ENCODE measurements at places on chromosomes 4 and X.

- no peak for DNase-seq
Measured at GRCh38 chr4:158410272-158410671, 111.4 kb upstream of the RXFP1 start.

DNA sequence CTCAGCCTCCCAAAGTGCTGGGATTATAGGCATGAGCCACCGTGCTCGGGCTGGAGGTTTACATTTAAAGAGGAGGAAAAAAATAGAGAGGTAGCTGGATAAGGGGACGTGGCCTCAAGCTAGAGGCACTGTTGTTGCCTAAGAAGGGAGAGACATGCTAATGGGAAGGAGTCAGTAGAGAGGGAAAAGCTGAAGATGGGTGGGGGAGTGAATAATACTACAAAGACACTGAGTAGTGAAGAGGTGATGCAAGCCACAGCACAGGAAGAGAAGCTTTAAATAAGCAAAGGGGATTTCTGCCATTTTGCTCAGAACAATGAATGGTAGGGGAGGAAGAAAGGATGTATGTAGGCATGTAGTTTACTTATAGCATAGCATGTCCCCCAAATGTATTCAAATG is 11.5 kb upstream of the AP1S2 start:
- DNase-seq = no peak

DNA sequence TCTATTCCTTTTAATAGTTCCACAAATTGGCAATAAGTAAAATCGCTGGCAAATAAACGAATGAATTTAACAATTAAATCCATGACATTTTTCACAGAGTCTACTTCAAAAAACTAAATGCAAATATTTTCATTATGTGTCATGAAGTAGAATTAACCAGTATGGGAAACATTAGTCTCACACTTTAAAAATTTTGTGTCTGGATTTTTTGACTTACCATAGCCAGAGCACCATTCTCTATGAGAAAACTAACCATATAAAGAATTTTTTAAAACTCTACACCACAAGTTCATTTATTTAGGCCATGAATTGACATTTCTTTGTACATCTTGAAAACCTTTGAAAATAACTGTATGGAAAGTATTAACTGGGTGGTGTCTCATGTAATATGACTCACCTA is 41.2 kb downstream of the PRDM5 start:
- DNase-seq = no peak

GRCh38 chr4:20194123-20195013 is 57.3 kb upstream of the SLIT2 start:
- no peak for DNase-seq

DNA sequence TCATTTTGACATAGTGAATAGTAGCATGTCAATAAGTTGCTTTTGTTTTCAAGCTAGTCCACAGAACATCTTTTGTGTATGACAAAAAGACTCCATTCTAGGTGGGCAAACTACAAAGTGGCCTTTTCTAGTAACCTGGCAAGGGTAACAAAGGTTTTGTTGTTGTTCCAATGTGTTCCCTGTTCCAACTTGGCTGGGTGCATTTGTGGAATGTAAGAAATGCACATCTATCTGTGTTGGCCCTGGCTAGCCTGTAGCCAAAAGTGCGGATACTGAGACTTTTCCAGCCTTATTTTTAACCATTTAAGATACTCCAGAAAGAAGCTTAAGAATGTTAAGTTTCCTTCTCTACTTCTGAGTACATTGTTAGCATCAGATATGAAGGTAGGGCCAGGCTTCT is 118.7 kb upstream of the CHRDL1 start:
- DNase-seq = no peak

DNA sequence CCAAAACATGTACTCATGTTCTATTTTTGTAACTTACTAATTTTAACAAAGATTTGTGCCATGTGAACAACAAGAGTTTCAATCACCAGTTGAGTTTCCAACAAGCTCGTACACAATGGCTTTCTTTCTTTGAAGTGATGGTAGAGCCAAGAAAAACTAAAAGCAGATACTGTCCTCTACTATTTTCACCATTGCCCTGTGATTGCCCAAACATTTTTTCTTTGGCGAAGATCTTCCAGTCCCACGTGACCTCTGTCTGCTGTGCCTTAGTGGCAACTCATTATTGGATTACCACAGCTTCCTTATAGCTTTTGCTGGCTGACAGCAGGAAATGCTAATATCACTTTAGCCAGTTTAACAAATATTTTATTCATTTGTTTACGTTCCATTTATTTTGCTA is 1147.1 kb downstream of the STIM2 start:
- no peak for DNase-seq

GRCh38 chrX:112840382-112841113 is at the start of gene AMOT:
Gene AMOT (minus strand): TSS chrX:112840831. CDS start chrX:112823126, 17,705 bp downstream.
- peak; percentile 21 for DNase-seq

DNA sequence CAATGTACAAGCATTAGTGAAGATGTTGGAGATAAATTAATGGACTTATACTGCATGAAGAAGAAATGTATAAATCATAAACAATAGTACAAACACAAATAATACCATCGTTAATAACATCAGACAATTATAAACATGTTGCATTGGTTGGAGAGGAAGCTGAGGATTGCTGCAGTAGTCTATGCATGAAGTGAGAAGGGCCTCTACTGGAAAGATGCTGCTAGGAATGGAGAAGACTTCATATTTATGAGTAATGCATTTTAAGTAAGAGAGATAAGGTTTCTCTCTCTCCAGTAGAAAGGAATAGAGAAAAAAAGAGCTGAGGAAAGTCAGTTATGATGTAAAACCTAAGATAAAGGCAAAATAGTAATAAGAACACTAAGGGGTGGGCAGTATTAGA is 247.8 kb downstream of the GRID2 start:
- DNase-seq = no peak

GRCh38 chr4:127829014-127829413 is 46.9 kb downstream of the HSPA4L start:
- DNase-seq = no peak

DNA sequence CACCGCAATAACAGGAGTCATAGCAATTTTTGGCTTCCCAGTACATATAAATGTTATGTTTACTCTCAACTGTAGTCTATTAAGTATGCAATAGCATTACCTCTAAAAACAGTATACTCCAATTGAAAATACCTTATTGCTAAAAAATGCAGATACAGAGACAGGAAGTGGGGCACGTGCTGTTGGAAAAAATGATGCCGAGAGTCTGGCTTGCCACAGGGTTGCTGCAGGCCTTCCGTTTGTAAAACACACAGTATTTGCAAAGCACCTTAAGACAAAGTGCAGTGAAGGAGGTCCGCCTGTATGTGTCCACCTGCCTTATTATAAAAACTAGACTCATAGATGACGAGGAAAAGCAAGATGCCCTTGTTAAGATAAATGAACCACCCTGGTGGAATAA is 23.5 kb downstream of the CD99 start:
- no peak for DNase-seq

DNA sequence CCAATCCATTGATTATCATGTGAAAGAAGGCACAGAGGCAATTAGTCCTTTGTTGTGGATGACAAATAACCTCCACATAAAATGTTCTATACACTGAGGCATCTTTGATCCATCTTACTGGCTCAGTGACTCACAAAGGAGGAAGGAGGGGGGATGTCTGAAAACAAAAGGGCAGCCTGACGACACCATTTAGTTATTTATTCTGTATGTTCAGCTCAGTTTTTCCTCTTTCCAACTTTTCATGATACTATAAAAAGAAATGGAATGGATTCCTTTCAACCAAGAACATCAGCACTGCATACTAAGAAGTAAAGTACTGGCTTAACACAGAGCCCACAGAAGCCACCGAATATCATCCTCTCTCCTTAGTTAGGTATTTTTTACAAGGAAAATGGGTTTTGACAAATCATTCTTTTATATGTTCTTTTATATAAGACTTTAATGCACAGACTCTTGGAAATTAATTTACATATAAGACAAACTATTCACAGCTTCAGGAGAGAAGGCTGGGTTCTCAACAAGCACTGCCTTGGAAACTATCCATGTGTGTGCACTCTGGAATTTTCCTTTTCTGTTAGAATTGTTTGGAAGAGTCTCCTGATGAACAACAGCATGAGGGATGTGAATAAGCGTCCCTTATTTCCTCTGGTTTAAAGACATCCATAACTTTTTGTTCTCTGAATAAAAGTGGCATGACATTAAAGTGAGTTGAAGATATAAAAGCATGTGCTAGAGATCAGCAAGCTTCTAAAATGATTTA is 135.6 kb downstream of the TSPAN5 start:
- no peak for DNase-seq

GRCh38 chr4:188214861-188215260 is 75.6 kb downstream of the TRIML1 start:
- DNase-seq = no peak

- no peak for DNase-seq
Measured at GRCh38 chrX:149346306-149346705, 158.8 kb downstream of the IDS start.

DNA sequence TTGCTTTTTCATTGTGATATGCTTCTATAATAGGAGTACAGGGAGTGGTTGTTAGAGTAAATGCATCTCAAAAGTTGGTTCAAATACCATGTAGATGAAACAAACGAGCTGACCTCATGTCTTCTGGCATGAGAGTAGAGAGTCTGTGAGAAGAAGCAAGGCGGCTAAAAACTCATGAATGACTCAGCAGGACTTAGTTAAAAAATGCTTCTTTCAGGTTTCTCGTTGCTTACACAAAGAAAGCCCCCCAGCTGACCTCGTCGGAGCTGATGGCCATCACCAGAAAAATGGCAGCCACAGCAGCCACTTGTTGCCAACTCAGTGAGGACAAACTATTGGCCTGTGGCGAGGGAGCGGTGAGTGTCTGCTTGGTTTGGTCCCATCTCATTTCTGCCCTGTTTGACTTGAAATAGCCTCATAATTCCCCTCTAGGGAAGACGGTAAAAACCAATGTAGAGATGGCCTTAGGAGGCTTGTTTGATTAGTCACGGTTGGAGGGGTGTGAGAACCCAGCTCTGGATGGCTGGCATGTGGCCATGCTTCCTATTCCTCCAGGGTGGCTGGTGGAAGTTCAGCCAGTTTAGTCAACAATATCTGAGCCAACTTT is 14.5 kb downstream of the AFP start:
- no peak for DNase-seq

DNA sequence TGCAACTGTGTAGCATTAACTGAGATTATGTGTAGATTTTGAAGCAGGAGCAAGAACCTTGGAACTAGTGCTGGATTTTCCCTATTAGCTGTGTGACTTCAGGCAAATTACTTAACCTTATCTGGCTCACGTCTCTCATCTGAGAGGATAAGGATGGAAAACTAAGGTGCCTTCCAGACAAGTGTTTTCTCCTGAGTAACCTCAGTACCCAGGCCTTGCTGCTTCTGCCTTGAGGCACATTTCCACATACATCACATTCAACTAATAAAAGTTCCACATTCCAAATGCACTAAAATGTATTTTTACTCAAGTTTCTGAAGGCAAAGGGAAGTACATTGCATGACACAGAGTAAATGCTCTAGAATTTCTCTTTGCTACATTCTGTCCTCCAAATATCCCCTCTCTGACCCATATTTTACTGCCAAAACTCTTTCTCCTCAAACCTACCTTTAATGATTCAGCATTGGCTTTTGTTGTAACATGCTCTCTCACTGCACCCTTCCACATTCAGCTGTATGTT is 195.4 kb upstream of the ADGRL3 start:
- DNase-seq = no peak

GRCh38 chr4:98677799-98678198 is 19.4 kb upstream of the TSPAN5 start:
- no peak for DNase-seq

DNA sequence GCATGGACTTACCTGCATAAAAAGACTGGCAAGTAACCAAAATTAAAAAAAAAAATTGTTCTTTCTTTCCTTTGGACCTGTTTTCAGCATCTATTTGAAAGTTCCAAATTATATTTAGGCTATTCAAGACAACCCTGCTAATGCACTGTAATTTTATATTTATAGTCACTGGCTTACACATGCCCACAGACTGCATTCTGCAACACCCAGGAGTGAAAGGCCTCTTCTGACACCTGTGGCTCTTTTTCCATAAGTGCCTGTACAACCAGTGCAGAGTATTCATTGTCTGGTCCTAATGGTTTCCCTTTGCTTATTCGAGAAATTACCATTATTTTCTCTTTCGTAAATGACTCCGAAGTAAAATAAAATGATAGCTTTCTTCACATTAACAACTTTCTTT is 143.3 kb downstream of the RNF150 start:
- DNase-seq = no peak

DNA sequence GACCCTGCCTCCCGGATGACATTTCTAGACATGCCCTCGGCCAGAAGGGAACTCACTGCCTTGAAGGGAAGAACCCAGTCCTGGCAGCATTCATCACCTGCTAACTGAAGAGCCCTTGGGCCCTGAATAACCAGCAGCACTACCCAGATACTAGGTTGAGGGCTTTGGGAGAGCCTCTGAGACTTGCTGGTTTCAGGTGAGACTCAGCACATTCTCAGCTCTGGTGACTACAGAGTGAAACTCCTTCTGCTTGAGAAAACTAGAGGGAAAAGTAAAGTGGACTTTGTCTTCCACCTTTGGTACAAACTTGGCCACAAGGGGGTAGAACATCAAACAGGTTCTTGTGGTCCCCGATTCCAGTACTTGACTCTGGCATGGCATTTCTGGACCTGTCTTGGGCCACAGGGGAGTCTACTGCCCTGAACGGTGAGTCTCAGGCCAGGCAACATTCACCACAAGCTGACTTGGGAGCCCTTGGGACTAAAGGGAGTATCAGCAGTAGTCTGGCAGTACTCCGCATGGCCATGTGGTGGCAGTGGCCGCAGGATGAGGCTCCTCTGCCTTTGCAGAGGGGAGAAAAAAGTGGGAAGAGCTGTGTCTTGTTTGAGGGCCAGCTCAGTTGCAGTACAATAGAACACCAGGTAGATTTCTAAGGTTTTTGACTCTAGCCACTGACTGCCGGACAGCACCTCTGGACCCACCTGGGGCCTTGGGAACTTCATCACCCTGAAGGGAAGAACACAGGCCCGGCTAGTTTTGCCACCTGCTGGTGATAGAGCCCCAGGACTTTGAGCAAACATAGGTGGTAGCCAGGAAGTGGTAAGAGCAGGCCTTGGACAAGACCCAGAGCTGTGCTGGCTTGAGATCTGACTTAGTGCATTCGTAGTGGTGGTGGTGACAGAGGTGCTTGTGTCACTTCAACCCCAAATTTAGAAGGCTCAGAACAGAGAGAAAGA is 414.8 kb downstream of the OPHN1 start:
- DNase-seq = no peak

- no peak for DNase-seq
Measured at GRCh38 chr4:147839663-147840062, 107.8 kb downstream of the ARHGAP10 start.

GRCh38 chr4:22463179-22463578 is 52.7 kb downstream of the ADGRA3 start:
- no peak for DNase-seq

Data from stimulated activated CD4-positive, alpha-beta T cell treated with anti-CD3 and anti-CD28 coated beads, TNF-alpha, amount 100 ng/mL, for 4 hours (primary cell).